ENCODE measurements at places on chromosomes 3 and 15.

- no peak for DNase-seq
Observed at GRCh38 chr3:157918402-157918801, 187.8 kb downstream of the SHOX2 start.

DNA sequence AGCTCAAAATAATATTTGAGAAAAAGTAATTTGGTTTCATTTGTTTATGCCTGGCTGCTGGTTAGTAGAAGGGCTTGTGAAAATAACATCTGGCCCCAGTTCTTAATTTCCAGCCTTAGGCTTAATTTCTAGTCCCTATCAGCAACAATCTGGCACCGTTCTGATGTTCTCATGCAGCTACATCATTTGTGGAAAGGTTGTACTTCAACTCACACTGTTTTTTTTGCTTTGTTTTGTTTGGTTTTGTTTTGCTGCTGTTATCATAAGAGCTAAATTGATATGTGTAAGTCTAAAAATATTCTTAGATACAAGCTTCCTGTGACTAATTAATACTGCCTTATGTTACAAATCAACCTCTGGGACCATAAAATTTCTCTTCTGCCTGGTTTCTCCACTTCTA lies 8.9 kb downstream of the CPA3 start:
- no peak for DNase-seq

GRCh38 chr3:46586738-46587246 lies 20.7 kb upstream of the LRRC2 start:
- DNase-seq = no peak

DNA sequence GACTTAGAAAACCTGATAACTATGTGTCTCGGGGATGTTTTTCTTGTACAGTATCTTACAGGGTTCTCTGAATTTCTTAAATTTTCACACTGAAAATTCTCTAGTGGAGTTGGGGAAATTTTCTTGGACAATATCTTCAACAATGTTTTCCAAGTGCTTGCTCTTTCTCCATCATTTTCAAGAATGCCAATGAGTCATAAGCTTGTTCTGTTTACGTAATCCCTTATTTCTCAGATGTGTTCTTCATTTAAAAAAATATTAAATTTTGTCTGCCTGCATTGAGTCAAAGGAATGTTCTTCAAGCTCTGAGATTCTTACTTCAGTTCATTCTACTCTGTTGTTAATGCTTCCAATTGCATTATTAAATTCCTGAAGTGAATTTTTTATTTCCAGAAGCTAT lies 21.9 kb upstream of the PLSCR2 start:
- DNase-seq = no peak
